Heart right ventricle (tissue), 16 donors: ENCODE measurements at places on chromosomes 12 and 14. TPM values are rescaled to one million over a fixed set of nuclear protein-coding genes. Genes with fewer than 3 reads are reported as not detected.

- no peak for DNase-seq
- H3K36me3 ChIP-seq, result no peaks in the 10 kb centered on the region
- H3K27ac ChIP-seq, result no peak overlapping the region
Observed at GRCh38 chr12:26162905-26163304, 32.5 kb upstream of the SSPN start.

DNA sequence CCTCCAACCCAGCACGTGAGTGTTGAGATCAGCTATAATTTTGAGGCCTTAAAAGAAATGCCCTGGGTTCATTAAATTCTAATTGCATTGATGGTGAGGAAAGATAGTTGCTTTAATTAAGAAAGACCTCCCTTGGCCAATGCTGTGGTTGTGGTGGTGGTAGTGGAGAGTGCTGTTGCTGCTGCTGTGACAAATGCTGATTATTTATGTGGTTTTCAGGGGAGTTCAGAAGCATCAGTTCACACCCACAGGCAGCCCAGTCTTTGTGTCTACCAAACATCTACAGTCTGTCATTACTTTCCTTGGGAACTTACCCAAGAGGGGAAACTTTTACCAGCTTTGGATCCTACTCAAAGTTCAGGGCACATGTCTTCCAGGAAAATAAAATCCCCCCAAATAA is 178.4 kb upstream of the PARP11 start:
- no peaks in the 10 kb centered on the region for H3K4me1 ChIP-seq
- H3K4me3 ChIP-seq, result no peak overlapping the region
- H3K27ac ChIP-seq, result no peak overlapping the region

DNA sequence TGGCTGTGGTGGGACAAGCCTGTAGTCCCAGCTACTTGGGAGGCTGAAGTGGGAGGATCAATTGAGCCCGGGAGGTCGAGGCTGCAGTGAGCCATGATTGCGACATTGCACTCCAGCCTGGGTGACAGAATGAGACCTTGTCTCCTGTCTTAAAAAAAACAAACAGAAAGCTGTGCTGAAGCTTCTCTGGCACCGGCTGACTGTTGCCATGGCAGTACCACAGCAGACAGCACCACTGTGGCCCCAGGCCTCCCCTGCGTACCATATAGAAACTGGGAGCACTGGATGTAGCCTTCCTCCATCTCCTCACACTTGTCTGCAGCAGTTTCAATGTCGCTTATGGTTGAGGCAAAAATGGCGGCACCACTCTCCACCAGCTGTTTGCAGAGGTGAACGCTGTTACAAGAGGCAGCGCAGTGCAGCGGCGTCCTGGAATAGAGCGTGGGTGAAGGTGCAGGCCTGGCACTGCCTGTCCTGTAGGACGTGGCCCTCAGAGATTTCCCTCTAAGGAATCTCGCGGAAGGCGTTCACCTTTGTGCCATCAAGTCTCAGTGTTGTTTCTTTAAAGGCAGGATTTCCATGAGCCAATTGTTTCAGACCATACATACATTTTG is 21.9 kb downstream of the ZFYVE21 start:
- H3K27me3 ChIP-seq, result no peaks in the 10 kb centered on the region
- peaks cover 100% of the 10 kb centered on the region for H3K36me3 ChIP-seq
- DNase-seq, result no peak
- H3K4me3 ChIP-seq, result no peak overlapping the region
- H3K4me1 ChIP-seq, result peaks cover 34% of the 10 kb centered on the region

DNA sequence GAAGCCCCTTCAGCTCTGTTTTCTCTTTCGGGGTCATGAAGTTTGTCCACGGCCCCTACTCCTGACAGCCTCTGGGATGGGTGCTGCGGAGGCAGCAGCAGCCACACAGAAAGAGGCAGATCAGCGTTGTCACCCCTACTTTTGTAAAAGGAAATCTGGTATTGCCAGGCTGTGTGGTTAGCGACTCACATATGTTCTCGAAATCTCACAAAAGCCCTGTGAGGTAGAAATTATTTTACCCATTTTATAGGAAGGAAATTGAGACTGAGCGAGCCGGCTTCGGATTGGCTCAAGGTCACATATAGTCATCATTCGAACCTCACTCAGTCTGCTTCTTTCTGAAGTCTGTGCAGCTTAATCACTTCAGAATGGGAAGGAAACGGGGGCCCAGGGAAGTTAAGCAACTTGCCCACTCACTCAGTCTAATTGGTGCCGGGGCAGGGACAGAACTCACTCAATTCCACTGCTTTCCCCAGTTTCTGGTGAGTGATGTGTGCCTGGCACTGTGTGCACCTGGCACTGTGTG is 1.1 kb upstream of the CKAP4 start:
- H3K36me3 ChIP-seq, result no peaks in the 10 kb centered on the region
- H3K27ac ChIP-seq, result peak overlapping the region; percentile 99
- H3K27me3 ChIP-seq, result no peaks in the 10 kb centered on the region
- peak; percentile 16 for DNase-seq
- H3K4me1 ChIP-seq, result peaks cover 40% of the 10 kb centered on the region

DNA sequence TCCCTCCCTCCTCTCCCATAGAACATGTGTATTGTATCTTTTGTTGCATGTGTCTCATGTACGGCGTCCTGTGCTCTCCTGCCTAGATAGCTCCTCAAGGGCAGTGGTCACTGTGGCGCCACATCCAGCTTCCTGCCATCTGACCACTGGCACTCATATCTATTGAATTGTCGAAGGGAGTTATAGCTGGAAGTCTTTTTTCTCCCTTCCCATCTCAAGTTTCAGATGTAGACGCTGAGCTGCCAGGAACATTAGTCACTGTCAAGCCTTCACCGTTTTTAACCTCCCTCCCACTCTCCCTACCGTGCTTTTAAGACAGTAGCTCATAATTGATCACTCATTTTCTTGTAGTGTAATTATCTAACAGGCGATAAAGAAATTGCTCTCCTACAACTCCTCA is 33.0 kb downstream of the MTHFD1 start:
- no peaks in the 10 kb centered on the region for H3K27me3 ChIP-seq
- H3K27ac ChIP-seq, result no peak overlapping the region
- peaks cover 96% of the 10 kb centered on the region for H3K36me3 ChIP-seq
- H3K4me3 ChIP-seq, result no peak overlapping the region
- H3K4me1 ChIP-seq, result no peaks in the 10 kb centered on the region

DNA sequence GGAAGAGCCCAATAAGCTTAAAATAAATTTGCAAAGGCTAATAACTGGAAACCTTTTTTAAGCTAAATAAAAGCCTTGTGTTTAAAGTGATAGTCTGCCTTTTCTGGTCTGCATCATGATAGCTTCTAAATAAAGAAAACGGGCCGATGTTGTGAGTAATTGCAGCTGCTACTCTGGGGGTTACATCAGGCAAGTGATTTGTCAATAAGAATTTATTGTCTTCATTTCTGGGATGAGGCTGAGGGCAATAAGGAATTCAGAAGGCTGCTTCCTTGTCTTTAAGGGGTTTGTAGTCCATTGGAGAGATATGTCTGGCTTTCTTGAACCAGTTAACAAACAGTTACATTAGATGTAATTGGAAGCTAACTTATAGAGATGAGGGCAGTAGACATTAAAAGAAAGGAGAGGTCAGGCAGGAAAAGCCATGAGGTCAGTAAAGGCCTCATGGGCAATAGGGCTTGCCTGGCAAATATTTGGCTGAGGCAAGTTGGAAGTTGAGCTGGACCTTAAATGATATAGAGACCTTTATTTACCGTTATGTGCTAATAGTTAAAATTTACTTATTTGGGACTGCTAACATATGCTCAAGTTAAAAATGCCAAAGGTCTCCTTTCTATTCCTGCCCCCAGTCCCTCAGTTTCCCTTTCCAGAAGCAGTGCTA is 85.0 kb downstream of the CRADD start:
- H3K27me3 ChIP-seq, result no peaks in the 10 kb centered on the region
- H3K4me3 ChIP-seq, result no peak overlapping the region
- no peaks in the 10 kb centered on the region for H3K36me3 ChIP-seq
- H3K27ac ChIP-seq, result peak overlapping the region; percentile 5

- peaks cover 82% of the 10 kb centered on the region for H3K36me3 ChIP-seq
- no peak overlapping the region for H3K4me3 ChIP-seq
- no peaks in the 10 kb centered on the region for H3K27me3 ChIP-seq
- peaks cover 8% of the 10 kb centered on the region for H3K4me1 ChIP-seq
Observed at GRCh38 chr12:56141946-56142784, 10.2 kb upstream of the MYL6B start.

LRFN5 gene
- 1.5 TPM for total RNA-seq

DNA sequence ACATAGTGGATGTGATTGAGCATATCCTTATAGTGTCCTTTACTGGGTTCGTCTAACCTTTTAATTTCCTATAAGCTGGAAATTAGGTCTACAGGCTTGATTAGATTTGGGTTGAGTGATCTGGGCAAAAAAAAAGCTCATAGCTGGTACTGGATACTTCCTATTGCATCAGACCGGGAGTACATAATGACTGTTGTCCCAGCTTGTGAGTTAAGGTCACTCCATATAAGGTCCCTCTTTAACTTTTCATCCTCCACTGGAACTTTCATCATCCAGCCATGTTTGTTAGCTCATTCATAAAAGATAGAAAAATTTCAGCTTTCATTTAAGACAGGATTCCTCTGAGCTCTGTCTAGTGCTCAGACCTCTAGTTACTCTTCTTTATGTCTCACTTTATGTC is 80.8 kb downstream of the C14orf132 start:
- H3K27ac ChIP-seq, result no peak overlapping the region
- no peaks in the 10 kb centered on the region for H3K4me1 ChIP-seq
- H3K4me3 ChIP-seq, result no peak overlapping the region
- DNase-seq, result no peak
- peaks cover 6% of the 10 kb centered on the region for H3K27me3 ChIP-seq

ANO4 gene
- 0.08 TPM for total RNA-seq

PLEKHG7 gene
- total RNA-seq, result not detected

DNA sequence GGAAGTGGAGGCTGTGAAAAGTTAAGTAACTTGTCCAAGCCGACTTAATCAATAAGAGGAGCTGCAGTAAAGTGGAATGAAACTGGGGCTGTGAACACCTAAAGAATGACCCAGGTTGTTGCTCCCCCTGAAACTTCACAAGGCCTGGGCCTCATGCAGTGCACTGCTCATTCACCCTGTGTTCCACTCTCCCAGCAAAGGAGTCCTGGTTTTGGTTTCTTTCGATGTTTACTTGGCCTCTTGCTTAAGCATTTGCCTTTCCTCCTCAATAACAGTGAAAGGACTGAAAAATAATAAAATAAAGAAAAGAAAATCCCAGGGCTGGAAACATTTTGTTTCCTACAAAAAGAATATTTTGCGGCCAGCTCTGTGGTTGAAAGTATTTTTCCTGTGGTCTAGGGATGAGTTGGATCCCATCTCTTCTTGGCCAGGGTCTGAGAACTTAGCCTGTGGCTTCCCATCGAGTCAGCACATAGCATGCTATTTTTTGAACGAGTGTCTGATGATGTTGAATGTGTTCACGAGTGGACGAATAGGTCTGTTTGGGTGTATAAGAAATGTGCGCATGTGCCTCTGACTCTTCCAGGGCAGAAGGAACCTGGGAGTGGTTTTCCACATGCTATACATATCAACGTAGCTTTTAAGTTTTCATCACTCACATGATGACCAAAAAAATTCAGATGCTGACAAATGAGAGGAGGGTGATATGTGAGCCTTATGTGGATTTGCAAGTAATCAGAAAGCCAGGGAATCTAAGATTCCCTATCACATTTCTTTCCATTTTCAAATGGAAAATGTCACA is 349.8 kb downstream of the ZFP36L1 start:
- no peaks in the 10 kb centered on the region for H3K27me3 ChIP-seq
- peaks cover 11% of the 10 kb centered on the region for H3K4me1 ChIP-seq

HOXC5 gene
- total RNA-seq, result not detected

GRCh38 chr12:79337662-79338290 is 353.0 kb downstream of the PAWR start:
- H3K36me3 ChIP-seq, result no peaks in the 10 kb centered on the region
- no peak overlapping the region for H3K4me3 ChIP-seq
- no peak overlapping the region for H3K27ac ChIP-seq
- H3K4me1 ChIP-seq, result no peaks in the 10 kb centered on the region

PALS1 gene
- 15.7 TPM for total RNA-seq

DACT1 gene
- total RNA-seq, result 4.4 TPM

DNA sequence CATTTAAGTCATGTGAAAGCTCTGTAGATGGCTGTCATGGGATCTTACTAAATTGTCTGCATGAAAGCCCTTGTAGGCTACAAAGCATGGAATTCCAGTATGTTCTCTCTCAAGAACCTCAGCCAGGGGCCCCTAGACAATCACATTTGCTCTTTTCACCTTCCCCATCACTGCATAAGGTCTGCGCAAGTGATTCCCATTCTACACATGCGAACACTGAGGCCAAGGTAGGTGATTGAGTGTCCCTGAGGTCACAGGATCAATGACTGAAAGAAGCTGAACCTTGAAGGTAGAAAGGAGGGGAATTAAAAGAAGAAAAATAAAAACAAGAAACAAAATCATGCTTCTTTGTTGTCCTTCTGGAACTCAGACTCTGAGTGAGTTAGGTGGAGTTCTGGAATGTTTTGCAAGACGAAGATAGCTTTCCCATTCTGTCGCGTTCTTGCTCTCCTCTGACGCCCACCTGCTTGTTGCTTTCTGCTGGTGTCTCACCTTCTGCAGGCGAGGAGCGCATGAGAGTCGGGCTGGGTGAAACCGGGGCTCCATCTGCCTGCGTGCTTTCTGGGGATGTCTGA is 79.9 kb downstream of the SPRING1 start:
- H3K27me3 ChIP-seq, result no peaks in the 10 kb centered on the region
- peak overlapping the region; percentile 69 for H3K27ac ChIP-seq
- DNase-seq, result no peak
- no peaks in the 10 kb centered on the region for H3K36me3 ChIP-seq
- peaks cover 19% of the 10 kb centered on the region for H3K4me1 ChIP-seq
- H3K4me3 ChIP-seq, result no peak overlapping the region

- H3K36me3 ChIP-seq, result no peaks in the 10 kb centered on the region
- peaks cover 7% of the 10 kb centered on the region for H3K27me3 ChIP-seq
- no peaks in the 10 kb centered on the region for H3K4me1 ChIP-seq
- DNase-seq, result no peak
Observed at GRCh38 chr14:78129375-78129774, 40.8 kb upstream of the NRXN3 start.

GRCh38 chr14:21978999-21979314 is 305.3 kb upstream of the OR4E1 start:
- H3K4me3 ChIP-seq, result no peak overlapping the region
- H3K27ac ChIP-seq, result no peak overlapping the region
- H3K36me3 ChIP-seq, result no peaks in the 10 kb centered on the region
- no peaks in the 10 kb centered on the region for H3K27me3 ChIP-seq
- H3K4me1 ChIP-seq, result no peaks in the 10 kb centered on the region

- no peaks in the 10 kb centered on the region for H3K4me1 ChIP-seq
- no peaks in the 10 kb centered on the region for H3K27me3 ChIP-seq
- H3K36me3 ChIP-seq, result no peaks in the 10 kb centered on the region
- no peak overlapping the region for H3K27ac ChIP-seq
- no peak overlapping the region for H3K4me3 ChIP-seq
- DNase-seq, result no peak
Observed at GRCh38 chr12:24396224-24396623, 446.8 kb upstream of the SOX5 start.
